ENCODE measurements at places on chromosomes 6 and 20. TPM values are rescaled to one million over a fixed set of nuclear protein-coding genes. Genes with fewer than 3 reads are reported as not detected.

FABP7 gene
- 3.9 TPM for total RNA-seq

- H3K36me3 ChIP-seq = no peaks in the 10 kb centered on the region
- H3K27me3 ChIP-seq = no peaks in the 10 kb centered on the region
- peak overlapping the region; percentile 33 for H3K4me3 ChIP-seq
- DNase-seq = no peak
- H3K4me1 ChIP-seq = peaks cover 29% of the 10 kb centered on the region
Measured at GRCh38 chr20:62622877-62623487, 19.3 kb upstream of the SLCO4A1 start.

DNA sequence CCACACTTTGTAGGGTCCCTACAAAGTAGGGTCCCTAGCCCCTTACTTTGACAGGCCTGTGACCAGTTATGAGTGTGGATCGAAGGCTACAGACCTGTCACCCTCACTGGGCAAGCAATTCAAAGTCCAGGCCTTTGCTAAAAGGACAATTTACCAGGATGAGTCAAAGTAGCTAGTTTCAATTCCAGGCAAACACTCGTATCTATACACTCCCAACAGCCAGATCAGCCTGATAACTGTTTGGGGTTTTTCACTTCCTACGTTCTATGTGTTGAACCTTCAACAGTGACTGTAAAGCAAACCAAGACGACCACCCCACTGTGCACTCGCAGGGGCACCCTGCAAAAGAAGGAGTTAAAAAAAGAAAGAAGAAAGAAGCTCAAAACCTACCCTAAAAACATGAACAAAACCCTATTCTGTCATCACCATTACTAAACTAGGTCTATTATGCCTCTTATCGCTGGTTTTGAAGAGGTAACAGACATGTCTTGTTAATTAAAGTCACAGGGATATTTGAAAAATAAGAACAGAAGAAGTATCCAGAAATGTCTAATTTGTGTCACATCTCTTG is 3.2 kb downstream of the GFOD1 start:
- H3K4me1 ChIP-seq = peaks cover 16% of the 10 kb centered on the region
- peaks cover 48% of the 10 kb centered on the region for H3K27me3 ChIP-seq
- no peaks in the 10 kb centered on the region for H3K36me3 ChIP-seq
- DNase-seq = no peak
- no peak overlapping the region for H3K27ac ChIP-seq

CLIC5 gene
- total RNA-seq = 1.8 TPM

KHDRBS2 gene
- total RNA-seq = 1.6 TPM

DNA sequence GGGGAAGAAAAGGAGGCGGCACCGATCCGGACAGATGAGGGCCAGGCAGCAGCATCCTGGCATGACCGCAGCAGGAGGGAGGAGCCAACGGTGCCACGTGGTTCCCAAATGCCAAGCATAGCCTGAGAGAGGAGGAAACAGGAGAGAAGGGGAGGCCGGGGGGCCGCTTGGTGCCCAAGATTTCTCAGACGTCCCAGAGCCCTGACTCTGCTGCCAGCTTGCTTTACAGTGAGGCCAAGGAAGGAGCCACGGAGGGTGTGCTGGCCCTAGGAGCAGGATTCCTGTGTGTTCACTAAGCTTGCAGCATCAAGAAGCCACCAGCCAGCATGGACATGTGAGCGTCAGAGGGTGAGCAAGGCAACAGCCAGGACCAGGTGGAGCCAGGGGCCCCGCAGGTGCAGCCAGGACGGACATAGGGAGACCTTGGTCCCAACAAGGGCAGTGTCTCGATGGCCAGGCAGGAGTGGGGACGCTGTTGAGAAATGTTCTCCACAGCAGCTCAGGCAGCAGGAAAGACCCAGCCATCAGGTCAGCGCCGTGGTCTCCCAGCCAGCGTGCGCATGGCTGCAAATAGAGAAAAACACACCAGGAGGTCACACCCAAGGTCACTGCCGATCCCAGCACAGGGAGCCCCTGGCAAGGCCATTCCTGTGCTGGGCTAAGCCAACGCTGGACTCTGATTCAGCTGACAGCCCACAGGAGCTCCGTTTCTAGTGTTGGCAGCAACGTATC is 143.7 kb downstream of the DLL1 start:
- H3K36me3 ChIP-seq = no peaks in the 10 kb centered on the region
- H3K27me3 ChIP-seq = peaks cover 17% of the 10 kb centered on the region
- no peak for DNase-seq
- H3K4me3 ChIP-seq = no peak overlapping the region

Data from mesothelial cell of epicardium (in vitro differentiated cells).